ENCODE measurements at places on chromosomes 7 and 10.

GRCh38 chr7:31938650-31939049 lies 131.6 kb downstream of the PDE1C start:
- no peak for DNase-seq

DNA sequence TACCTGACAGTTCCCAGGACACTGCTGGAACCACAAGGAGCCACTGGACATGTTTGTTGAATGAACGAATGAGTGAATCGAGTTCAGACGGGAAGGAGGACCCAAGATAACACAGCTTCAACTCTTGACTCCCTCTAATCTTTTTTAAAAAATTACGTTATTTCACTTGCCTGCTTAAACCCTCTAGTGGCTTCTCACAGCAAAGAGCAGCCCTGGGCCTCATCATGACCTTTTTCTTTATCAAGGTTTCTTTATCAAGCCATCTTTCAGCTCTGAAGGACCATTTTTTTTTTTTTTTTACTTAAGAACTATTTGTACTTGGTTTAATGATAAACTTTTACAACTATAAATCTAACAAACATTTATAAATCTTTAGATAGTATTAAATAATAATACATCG lies 110.6 kb downstream of the TAX1BP1 start:
- DNase-seq: no peak

- no peak for DNase-seq
Measured at GRCh38 chr7:143391462-143392404, 10.6 kb downstream of the ZYX start.

- DNase-seq: no peak
Measured at GRCh38 chr7:5662828-5663227, 118.6 kb downstream of the RNF216 start.

DNA sequence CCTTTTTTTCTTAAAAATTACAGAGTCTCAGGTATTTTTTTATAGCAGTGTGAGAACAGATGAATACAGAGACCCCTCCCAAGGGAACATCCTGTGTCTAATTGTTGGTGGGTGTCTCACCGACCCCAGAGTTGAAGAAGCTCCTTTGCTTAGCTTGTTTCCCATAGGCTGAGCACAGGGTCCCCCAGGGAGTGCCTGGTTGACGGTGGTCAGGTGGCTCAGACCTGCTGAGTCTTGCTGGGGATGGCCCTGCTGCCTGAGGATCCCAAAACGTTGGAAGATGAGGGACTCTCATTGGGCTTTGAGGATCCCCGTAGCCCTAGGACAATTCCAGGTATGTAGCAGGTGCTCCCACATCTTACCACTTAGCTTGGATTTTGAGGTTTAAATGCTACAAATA lies 19.5 kb downstream of the SCART1 start:
- DNase-seq: no peak

GRCh38 chr10:50347394-50347802 lies 96.1 kb upstream of the ASAH2 start:
- no peak for DNase-seq

DNA sequence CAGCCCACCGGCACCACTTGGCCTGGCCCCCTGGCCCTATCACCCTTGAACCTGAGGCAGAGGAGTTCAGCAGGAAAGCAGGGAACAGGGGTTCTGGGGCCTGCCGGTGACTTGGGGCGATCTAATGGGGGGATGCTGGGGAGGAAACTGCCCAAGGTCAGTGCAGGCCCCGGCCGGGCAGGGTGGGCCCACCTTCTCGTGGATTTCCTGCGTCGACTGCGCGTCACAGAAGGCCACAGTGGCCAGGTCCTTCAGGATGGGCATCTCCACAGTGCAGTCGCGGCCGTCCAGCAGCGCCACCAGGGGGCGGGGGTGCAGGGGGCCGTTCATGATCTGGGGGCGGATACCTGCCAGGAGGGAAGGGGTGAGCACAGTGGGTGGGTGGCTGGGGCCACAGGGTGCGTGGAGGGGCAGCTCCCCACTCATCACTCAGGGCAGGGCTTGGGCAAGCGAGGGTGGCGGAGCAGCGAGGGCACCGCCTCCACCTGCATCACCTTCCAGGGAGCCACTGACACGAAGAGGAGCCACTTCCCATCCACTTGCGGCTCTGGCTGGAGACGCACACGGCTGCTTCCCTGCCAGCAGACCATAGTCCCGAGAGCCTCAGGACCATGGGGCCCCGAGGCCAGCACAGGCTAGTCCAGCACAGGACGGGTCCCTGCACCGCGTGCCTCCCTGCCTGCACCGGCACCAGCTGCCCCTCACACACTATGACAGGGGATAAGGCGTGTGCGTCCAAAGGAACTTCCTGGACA lies 61.4 kb downstream of the ZRANB1 start:
- DNase-seq: no peak

- no peak for DNase-seq
Measured at GRCh38 chr10:9195385-9195784, 1140.9 kb downstream of the GATA3 start.

DNA sequence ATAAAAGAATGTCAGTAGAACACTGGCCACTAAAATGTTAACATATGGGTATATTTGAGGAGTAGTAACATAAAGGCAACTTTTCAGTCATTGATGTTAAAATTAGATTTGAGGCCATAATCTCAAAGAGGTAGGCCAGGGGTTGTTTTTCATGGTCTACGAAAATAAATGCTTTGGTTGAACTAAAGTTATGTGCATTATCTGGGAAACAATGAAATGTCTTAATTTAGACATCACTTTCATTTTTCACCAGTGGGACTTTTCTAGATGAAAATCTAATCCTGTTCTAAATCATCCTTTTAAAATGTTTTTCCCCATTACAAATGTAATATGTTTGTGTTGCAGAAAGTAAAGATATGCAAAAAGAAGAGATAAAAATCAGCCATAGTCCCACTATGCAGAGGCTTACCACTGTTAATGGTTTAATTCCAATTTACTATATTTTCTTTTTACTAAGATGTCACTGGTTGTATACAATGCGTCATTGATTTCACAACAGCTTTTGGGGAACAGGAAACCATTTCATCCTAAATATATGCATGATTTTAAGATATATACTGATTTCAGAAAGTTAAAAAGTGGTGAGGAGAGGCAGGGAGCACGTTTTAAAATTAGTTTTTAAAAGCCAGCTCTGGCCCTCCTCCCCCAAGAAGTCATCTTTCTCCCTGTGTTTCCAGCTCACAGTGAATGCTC lies 64.3 kb downstream of the ARID5B start:
- DNase-seq: no peak

DNA sequence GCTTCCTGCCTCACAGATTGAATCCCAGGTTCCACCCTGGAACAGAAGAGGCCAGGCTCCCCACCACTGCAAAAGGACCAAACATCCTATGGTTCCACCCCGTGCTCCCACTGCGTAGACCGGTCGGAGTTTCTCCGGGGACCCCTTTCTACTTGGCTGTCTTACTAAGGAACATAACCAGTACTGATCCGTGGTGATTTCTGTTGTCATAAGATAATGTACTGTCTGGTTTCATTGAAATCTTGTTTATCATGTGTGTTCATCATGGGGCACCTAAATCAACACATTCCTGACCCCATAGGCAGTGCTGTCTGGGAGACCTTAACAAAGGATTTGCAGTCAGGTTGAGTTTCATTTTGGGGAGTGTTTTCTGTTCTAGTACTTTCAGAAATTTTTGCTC lies 104.5 kb downstream of the CHN2 start:
- no peak for DNase-seq

DNA sequence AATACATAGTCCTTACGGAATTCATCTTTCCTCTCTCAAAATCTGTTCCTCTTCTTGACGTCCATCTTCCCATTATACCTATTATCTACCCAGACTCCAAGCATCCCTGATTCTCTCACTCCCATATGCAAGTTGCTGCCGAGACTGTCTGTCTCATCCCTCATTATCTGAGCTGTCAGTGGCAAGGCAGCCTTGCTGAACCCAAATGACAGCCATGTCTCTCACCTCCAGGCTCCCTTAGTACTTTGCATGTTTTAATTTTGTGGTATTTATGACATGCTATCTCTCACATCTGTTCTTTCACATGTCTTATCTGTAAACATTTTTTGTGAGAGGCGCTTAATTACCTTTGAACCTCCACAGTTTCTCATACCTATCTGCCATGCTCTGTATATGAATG lies 54.4 kb upstream of the IFRD1 start:
- DNase-seq: no peak

- DNase-seq: no peak
Measured at GRCh38 chr10:110203500-110204455, 3.6 kb upstream of the MXI1 start.

DNA sequence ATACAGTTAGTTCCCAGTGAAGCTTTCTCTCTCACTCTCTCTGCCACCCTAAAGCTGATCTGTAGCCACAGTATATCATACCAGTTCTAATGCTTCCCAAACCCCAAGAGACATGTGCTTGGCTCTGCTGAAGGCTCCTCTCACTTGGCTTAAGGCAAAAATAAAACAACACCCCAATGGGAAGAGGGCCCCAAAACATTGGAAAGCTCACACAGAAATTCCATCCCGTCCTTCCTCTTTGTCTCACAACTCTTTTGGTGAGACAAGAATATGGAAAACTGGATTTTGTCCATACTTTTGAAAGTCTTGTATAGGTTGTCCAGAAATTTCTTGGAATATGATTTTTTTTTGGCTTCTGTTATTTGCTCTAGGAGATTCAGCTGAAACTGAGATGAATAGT lies 56.1 kb upstream of the WNT16 start:
- no peak for DNase-seq

DNA sequence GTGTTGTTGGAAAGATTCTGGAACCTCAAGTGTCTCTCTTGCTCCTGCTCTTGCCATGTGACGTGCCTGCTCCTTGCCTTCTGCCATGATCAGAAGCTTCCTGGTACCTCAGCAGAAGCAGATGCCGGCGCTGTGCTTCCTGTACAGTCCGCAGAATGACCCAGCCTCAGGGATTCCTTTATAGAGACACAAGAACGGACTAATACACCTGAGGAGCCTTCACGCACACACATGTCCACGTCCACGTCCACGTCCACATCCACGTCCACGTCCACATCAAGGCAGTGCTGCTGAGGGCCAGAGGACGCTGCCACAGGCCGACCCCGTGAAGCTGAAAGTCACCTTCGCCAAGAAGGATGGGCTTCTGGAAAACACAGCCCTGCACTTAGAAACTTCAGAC lies 190.1 kb downstream of the MAD1L1 start:
- DNase-seq: no peak

DNA sequence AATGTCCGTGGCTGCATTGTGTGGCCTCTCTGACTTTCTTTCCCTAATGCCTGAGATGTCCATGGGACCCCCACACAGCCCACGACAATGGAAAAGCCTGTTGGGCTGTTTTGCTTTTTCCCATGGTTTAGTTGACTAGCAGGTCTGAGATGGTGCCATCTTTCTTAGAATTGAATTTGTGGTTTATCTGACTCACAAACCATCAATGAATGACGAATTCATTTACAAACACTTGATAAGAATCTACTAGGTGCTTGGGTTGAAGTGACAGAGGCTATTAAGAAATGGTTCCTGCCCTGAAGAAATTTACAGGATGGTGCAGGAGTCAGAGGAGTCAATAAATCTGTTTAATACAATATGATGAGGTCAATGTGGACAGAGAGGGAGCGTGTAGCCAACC lies 75.4 kb downstream of the OTUD1 start:
- no peak for DNase-seq

GRCh38 chr10:111030042-111030750 lies 46.6 kb upstream of the ADRA2A start:
- DNase-seq: no peak

- no peak for DNase-seq
Measured at GRCh38 chr7:141158561-141158960, 84.7 kb downstream of the TMEM178B start.

GRCh38 chr7:124179641-124180040 lies 146.8 kb upstream of the TMEM229A start:
- DNase-seq: no peak

- no peak for DNase-seq
Measured at GRCh38 chr7:155889636-155890511, 77.6 kb upstream of the SHH start.

- no peak for DNase-seq
Measured at GRCh38 chr7:70218006-70218405, 619.7 kb downstream of the AUTS2 start.

GRCh38 chr7:153943457-153943856 lies 108.7 kb upstream of the DPP6 start:
- no peak for DNase-seq

- DNase-seq: no peak
Measured at GRCh38 chr7:21364801-21365271, 63.0 kb upstream of the SP4 start.

- DNase-seq: no peak
Measured at GRCh38 chr10:119705434-119705831, 20.4 kb upstream of the INPP5F start.

DNA sequence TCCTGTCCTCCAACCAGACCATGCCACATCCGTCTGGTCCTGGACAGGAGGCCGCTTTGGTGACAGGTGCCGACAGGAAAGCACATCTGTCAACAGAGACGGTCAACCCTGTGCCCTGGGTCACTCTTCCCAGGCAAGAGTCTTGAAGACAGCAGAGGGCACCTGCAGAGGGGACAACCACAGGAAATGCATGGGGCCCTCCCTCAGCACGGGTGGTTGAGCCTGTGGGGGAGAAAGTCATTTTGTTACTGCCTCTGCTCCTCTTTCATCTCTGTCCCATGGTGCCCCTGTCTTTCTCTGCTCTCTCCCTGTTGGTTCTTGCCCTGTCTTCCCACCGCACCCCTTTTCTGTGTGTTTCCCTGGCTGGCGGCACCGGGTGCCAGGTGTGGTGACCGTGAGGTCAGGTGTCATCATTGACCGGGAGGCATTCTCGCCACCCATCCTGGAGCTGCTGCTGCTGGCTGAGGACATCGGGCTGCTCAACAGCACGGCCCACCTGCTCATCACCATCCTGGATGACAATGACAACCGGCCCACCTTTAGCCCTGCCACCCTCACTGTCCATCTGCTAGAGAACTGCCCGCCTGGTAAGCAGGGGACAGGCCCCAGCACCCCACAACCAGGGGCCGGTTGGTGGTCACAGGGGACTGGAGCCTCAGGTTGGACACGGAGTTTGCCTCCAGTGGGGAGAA lies 17.6 kb upstream of the VSIR start:
- DNase-seq: no peak

DNA sequence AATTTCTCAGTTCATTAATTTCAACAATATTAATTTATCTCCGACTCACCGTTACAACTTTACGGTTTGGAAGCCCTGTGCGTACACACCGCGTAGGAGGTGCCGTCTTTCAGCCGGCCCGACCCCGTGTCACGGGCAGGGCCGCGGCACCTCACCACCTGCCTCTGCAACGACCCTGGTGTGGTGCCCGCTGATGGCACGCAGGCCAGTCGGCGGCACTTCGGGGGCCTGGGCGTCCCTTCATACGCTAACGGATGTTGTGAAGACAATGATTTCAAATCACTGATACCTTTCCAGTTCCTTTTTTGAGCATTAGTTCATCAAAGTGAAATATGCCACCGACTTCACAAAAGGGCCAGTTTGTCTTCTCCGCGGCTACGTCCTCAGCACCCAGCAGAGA lies 125.3 kb downstream of the EBF3 start:
- no peak for DNase-seq
